ENCODE measurements at places on chromosomes 5 and 9.

GRCh38 chr9:84121991-84122523, 141.5 kb downstream of the RMI1 start:
- DNase-seq, result no peak

- DNase-seq, result no peak
Measured at GRCh38 chr9:90552317-90552716, 90.3 kb downstream of the DIRAS2 start.

GRCh38 chr9:127541865-127542264, 70.2 kb upstream of the STXBP1 start:
- DNase-seq, result no peak

GRCh38 chr9:126668058-126668457, 54.3 kb downstream of the LMX1B start:
- no peak for DNase-seq

- DNase-seq, result no peak
Measured at GRCh38 chr5:1654786-1655495, 131.2 kb upstream of the LPCAT1 start.

DNA sequence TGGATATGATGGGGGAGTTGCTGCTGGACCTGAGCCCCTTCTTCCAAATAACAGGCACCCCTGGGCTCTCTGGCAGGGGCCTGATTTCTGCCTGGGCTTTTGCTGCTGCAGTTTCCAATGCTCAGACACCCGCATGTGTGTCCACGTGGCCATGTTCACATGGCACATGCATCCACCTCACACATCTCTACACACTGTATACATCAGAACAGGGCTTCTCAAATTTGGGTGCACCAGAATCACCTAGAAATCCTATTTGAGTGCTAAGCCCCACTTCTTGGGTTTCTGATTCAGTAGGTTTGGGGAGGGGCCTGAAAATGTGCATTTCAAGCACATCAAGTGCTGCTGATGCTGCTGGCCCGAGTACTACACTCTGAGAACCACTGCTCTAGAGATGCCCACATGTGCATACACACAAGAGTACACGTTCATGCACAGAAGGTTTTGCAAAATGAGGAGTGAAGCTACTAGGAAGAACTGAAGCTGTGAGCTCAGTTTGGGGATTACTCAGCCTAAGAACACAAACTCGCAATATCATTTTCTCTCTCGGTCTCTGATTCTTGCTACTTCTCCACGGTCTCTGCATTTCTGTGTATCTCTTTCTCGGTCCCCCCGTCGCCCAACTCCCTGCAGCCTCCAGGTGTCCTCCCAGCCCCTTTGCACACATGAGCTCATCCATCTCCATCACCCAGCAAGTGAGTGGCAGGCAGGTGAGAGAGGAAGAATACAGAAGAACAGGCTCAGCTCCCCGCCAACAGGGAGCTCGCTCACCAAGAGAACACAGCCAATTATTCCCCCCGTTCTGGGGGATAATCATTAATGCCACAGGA, 97.0 kb downstream of the PCDH1 start:
- DNase-seq, result no peak

- DNase-seq, result no peak
Measured at GRCh38 chr9:122122903-122123632, 30.0 kb upstream of the TTLL11 start.

- DNase-seq, result no peak
Measured at GRCh38 chr5:67199859-67200258, 3.3 kb upstream of the CD180 start.

GRCh38 chr9:70000469-70000868, 43.2 kb upstream of the MAMDC2 start:
- no peak for DNase-seq

GRCh38 chr9:8680157-8680556, 880.6 kb upstream of the DMAC1 start:
- no peak for DNase-seq

GRCh38 chr5:82847562-82847961, 229.6 kb downstream of the TMEM167A start:
- no peak for DNase-seq

- no peak for DNase-seq
Measured at GRCh38 chr5:172417983-172418630, 36.2 kb downstream of the SH3PXD2B start.

DNA sequence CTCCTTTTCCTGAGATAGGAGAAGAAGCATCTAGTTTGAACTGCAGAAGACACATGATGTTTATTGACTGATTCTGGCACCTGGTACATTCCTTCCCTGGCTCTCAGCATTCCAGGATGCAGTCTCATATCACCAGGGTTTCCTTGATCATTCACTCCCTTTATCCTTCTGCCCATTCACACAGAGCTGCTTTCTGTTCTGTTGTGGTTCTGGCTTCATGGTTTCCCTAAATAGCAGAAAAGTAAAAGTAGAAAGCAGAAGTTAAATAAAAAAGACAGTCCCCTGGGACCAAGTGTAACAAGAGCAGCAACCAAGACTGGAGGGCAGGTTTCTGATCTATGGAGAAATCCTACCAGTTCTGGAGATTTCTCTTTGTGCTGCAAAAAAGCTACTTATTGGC, 3.2 kb downstream of the IFNA8 start:
- DNase-seq, result no peak

DNA sequence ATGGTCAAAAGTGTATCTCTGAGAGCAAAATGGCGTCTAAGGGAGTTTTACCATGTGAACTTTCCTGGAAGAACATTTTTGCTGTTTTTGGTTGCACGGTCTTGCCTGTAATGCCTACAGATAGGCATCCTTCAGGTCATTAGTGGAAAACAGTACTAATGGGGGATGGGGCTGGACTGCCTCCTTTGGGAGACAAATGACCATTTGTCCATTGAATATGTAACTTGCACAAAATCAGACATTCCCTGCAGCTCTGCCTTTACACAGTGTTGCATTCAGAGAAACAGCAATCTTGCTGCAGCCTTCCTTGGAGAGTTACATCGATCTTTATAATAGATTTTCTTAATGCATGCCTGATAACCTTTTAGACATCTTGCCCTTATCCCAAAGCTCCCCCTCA, 138.5 kb upstream of the EGFLAM start:
- no peak for DNase-seq

GRCh38 chr5:64947031-64947430, 178.3 kb downstream of the CWC27 start:
- no peak for DNase-seq

DNA sequence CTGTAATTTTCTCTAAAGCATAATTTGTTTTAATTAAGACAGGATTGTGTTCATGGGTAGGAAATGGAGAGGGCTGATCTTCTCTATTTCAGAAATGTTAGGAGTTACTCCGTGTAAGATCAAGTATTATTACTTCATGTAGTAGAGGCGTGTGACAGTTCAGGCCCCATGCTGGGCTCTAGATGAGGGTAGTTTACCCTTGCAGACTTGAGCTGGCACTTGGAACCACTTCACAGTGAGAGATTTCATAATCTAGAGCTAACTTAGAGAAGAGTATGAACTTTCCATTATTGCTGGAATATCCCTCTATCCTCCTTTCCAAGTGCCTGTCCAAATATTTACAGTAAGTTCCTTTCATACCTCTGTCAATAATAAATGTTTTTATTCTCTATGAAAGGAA, 195.1 kb downstream of the PCSK5 start:
- DNase-seq, result no peak
